Left lung (tissue), 14 donors: ENCODE measurements at places on chromosomes 3 and 15. TPM values are rescaled to one million over a fixed set of nuclear protein-coding genes. Genes with fewer than 3 reads are reported as not detected.

- no peak for DNase-seq
These were observed 4.2 kb upstream of the FAM131A start for GRCh38 chr3:184333190-184333589.

CCNB2 gene
- 47.5 TPM for polyA plus RNA-seq

- no peak for DNase-seq
These were observed 50.2 kb upstream of the VGLL3 start for GRCh38 chr3:87041191-87041590.

DNA sequence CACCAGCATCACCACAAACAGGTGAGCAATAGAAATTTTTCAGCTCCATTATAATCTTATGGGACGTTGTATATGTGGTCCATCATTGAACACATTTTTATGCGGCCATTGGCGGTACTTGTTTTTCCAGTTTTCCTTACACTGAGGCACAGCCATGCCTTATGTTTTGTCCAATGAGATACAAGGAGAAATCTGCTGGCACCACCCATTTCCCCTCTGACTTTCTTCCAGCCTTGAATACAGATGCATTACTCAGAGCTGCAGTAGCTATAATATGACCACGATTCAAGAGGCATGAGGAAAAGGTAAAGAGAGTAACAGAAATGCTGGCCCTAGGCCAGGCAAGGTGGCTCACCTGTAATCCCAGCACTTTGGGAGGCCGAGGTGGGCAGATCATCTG, 9.0 kb upstream of the PIK3R4 start:
- no peak for DNase-seq

DNA sequence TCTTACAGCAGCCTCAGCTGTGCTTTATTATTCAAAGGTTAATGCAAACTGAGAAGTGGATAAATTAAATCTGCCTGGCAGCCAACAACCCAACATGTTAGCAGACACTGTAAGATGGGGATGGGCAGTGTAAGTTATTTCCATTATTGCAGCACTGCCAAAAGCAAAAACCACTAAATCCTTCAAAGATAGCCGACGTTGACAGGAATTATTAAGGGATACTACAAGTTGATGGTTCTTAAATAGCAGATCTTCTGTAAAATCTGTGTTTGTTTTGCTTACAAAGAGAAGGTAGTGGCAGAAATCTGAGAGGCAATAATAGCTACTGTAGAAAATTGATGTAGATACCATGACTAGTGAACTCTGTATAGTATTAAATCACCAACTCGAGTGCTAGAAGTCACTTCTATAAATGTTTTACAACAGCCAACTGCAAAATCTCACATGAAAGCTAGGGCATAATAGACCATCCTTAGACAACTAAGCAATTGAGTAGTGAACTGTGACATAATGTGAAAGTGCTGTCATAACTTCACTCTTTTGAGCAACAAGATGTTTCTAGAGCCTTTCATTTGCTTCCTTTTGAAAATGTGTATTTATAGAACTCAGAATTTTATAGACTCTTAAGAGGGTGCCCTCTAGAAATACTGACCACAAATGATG, 278.6 kb downstream of the UBE2E2 start:
- DNase-seq = peak; percentile 18

ZNF774 gene
- polyA plus RNA-seq = 6.2 TPM

MELTF gene
- polyA plus RNA-seq = 5.4 TPM
